ENCODE measurements at places on chromosomes 3 and 15.

DNA sequence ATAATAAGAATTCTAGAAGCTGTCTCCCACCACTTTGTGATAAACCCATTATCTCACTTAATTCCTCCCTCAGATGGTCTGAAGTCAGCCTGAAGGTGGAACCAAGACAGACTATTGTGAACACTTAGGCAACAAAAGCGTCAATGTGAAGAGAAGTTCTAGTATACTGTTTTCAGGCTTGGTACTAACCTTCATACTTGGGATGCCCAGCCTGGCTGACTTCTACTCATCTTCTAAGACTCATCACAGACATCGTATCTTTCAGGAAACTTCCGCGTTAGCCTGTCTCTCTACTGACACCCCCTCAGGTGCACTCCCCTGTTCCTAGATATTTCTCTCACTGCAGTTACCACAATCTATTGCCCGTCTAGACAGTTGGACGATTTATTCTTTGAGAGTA, 201.2 kb downstream of the SATB1 start:
- DNase-seq: no peak

DNA sequence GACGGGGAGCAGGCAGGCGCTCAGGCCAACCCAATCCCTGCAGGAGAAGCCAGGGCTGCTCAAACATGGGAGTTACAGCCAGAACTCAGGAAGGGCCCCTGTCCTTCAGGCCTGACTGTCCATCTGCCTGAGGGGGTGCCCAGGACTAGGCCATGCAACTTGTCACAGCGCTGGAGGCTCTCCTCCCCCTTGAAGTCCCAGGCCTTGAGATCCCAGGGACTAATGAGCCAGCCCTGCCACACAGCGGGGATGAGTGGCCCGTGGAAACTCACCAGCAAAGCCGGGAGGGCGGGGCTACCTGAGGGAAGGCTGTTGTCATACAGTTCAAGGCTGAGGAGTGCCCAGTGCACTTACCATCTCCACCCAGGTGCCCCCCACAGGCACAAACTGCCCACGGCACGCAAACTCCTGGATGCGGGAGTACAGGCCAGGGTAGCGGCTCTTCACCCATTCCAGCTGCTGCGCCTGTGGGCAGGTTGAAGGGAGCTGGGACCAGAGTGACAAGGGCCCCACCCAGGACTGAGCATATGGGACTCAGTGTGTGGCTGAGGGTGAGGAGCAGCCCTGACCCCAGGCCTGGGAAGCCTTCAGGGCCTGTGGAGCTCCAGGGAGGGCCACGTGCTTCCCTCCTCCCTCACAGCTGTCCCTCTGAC, 6.3 kb downstream of the MAN2C1 start:
- DNase-seq: no peak

DNA sequence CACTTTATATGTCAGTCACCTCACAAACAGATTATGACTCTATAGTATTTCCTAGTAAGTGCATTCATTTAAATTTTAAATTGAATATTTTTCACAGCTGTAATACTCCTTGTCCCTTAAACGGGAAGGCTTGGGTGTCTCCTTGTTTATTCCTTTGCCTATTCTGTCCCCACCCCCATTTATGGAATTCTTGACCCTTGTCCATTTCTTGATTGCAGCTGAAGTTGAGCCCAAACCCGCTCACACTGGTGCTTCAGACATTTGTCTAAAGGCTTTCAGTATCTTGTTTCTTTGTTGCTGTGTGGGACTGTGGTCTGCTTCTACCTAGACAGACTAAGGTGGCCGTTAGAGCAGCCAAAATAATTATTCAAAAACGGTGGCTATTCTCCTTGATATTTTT, 449.7 kb downstream of the FOXP1 start:
- DNase-seq: no peak

DNA sequence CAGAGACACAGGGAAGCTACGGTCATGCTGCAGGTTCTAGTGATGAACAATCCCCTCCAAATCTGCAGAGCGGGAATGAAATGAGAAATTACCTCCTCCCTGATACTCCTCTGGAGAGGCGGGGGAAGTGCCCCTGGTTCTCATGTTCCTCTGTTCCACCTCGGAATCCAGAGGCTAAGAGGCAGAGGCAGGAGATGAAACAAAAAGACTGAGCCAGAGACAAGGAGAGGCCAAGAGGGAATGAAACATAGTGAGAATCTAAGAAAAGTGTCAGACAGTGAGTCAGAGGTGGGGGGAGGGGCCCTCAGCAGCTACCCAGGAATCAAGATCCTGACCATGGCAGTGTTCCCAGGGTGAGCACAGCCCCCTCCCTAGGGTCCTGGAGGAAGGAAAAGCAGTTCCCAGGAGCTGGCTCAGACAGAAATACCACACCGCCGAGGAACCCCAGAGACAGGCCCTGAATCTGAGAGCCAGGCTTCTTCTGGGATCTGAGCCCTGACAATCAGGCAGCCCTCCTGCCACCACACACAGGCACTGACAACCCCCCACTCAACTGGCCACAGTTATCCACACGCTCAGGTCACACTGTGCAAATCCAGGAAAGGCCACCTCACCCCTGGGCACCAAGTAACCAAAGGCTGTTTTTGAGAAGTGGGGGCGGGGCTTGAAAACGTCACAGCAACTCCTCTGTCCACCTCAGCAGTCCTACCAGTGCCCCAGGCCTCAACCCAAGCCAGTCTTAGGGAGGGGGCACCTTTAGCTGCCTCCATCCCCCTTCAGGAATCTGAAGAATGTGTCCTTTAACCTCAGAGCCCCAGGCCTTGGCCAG, 2.4 kb downstream of the CSRNP1 start:
- no peak for DNase-seq

DNA sequence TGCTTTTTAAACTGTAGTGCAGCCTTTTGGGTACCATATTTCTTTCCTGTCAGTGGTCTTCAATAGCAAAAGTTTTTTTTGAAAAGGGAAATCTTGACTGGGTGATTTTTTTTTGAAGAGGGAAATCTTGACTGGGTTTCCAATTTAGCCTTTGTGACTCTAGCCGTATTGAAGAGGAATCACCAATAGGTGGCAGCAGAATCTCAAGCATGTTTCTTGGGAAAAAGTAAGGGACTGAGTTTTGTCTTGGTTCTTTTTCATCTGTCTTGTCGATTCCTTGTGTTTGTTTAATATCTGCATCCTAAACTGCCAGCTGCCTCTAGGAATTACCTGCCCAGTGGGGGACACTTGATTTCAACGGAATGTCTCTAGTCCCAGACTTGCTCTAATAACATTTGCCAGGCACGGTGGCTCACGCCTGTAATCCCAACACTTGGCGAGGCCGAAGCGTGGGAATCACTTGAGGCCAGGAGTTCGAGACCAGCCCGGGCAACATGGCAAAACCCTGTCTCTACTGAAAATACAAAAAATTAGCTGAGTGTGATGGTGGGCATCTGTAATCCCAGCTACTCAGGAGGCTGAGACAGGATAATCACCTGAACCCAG, 89.2 kb downstream of the RBPMS2 start:
- no peak for DNase-seq

- DNase-seq: no peak
Measured at GRCh38 chr3:59605944-59606534, 556.2 kb upstream of the CFAP20DC start.

DNA sequence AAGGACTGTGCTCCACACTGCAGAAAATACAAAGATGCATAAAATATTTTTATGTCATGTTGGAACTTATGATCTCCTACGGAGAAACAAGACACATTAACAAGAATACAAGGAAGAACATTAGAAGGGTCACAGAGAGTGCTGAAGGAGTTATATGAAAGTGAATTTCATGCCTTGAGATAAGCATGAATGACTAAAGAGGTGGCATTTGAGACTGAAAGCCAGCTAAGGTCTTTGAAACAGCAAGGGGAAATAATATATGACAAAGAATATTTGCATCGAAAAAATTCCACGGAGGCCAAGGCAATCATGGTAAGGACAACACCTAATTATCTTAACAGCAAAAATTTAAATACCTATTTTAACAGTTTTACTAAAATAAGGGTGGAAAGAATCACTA, 12.5 kb downstream of the GSK3B start:
- no peak for DNase-seq

DNA sequence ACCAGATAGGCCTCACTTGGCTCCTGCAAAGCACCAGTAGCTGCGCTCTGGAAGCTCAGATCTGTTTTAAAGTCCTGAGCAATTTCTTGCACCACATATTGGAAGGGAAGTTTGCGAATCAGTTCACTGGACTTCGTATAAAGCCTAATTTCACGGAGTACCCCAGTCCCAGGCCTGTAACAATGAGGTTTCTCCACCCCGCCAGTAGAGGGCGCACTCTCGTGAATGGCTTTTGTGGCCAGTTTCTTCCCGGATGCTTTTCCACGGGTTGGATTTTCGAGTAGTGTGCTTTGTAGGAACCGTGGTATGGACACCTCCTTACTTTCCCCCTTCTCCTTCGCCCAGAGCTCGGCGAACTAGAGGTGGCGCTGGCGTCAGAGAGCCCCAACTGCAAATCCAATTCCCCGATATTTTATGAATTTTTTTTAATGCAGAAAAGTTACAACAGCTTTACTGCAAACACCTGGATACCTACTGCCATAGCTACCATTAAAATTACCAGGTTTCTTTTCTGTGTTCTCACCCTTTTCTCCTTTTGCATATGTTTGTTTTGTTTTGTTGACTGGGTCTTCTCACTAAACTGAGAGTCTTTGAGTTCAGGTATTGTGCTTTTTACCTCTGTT, 13.3 kb downstream of the RARB start:
- no peak for DNase-seq

GRCh38 chr3:150033721-150034120, 63.0 kb upstream of the PFN2 start:
- no peak for DNase-seq

GRCh38 chr3:4897765-4898453, 81.3 kb upstream of the BHLHE40 start:
- DNase-seq: no peak

DNA sequence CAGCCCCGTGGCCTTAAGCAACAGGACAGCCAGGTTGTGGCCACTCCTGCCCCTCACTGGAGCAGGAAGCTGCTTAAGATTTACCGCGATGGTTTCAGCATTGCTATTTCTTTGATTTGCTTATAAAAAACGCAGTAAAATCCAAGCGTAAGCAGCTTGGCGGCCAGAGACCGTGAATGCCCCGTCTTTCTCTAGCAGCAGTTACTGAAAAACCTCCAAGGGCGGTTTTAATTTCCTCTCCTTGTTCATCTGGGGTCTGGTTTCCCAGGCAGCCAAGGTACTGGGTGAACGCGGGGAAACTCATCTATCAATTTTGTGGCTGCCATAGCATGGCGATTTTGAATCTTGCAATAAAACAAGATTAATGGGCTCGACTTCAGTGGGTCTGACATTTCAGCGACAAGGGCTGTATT, 130.3 kb downstream of the MINAR1 start:
- DNase-seq: no peak

DNA sequence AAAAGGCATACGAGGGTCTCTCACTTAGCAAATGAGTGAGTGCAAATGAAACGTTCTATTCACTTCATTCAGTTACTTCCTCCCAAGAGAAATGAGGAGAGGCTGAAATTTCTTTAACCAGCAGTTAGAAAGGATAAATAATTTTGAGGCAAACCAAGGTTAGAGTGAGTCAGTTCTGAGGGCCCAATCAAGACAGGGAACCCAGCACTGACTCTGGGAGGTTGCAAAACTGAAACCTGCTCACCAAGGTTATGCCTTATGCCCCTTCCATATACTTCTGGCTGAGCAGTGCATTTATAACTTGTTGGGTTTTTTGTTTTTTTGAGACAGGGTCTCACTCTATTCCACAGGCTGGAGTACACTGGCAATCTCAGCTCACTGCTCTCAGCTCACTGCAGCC, 4.5 kb upstream of the RPSA start:
- DNase-seq: no peak

DNA sequence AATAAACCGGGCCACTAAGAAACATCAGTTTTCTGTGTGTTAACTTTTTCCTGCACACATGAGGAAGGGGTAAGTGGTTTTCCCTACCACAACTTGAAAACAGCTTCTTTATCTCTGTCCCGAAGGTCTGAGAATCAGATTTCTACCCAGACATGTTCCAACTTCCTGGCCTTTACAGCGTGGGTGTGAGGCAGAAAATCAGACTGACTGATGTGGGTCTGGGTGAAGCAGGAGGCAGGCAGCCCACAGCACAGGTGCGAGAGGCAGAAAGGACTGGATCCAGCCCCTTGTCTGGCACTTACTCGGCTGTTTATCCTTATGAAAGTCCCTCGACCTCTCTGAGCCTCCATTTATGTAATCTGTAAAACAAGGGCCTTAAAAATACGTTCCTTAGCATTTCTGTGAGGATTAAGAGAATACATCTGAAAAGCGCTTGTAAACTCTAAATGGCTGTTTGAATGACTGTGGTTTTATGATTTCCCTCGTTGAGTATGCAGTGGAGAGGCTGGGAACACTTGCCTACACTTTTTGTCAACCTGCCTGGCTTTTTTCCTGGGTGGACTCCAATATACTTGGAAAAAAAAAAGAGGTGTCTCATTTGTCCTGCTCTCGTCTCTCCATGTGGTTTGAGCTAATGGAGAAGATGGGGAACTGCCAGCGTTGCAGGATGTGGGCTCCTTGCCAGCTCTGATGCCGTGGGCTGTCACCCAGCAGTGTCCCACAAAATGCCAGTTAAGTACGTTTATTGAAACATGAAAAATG, 3.1 kb downstream of the AGBL1 start:
- DNase-seq: no peak

- no peak for DNase-seq
Measured at GRCh38 chr15:85022860-85023403, 41.3 kb downstream of the PDE8A start.

GRCh38 chr3:11913316-11913715, 66.6 kb upstream of the TAMM41 start:
- no peak for DNase-seq

- no peak for DNase-seq
Measured at GRCh38 chr3:132635052-132635451, 24.6 kb downstream of the ACAD11 start.

GRCh38 chr3:17035033-17035432, 150.3 kb downstream of the PLCL2 start:
- DNase-seq: no peak

GRCh38 chr3:71269906-71270305, 313.6 kb downstream of the FOXP1 start:
- DNase-seq: no peak

- DNase-seq: no peak
Measured at GRCh38 chr15:48058371-48058770, 62.4 kb upstream of the SLC24A5 start.

- no peak for DNase-seq
Measured at GRCh38 chr3:152319256-152319655, 50.5 kb downstream of the MBNL1 start.

DNA sequence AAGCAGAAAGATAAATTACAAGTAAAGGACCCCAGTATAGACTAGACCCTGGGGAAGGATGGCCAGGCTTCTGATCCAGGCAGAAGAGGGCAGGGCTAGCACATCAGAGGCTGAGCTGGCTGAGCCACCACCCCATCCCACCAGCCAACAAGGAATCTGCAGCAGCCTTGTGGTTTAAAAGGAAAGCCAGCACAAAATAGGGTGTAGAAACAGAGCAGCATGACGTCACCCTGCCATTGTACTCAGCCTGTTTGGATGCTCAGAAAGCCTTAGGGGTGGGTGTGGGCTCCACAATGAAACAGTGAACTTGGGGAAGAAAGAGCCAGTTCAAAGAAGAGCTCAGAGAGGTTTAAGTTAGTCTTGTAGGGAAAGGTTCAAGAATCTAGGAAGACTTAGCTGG, 28.2 kb downstream of the DUOX1 start:
- no peak for DNase-seq

Data from activated T-cell treated with anti-CD3 and anti-CD28 coated beads for 24 hours (primary cell).